ENCODE measurements at places on chromosomes 6 and 20. TPM values are rescaled to one million over a fixed set of nuclear protein-coding genes. Genes with fewer than 3 reads are reported as not detected.
A peak's percentile ranks its signal among the peaks of the same experiment; 100 is the strongest.

DNA sequence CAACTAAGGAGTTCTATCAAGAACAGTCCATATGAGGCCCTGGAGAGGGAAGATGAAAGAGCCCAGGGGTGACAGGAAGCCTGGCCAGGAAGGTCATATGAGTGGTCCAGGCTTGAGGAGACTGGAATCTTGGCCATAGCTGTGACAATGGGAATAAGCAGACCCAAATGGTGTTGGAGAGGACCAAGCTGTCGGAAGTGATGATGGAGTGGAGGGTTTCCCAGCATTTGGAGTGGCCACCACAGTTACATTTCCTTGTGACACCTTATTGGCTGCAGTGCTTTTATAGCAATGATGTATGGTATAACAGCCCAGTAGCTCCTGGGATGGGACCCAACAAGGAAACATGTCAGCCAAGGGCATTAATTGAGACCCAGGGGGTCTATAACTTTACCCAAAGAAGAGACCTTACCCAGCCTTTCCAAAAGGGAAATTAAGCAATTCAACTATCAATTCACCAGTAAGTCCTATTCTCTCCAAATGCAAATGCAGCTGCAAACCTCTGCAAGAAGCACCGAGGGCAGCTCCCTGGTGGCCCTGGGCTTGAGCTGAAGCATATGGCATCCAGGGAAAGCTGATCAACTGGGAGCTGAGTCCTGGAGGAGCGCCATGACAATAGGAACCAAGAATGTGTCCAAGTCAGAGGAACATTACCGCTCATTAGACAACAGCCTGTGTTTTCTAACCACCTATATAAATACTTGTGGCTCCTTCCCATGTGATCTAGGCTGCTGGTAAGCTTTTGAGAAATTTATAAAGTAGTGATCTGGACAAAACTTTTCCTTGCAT is 219.4 kb downstream of the SOD2 start:
- no peaks in the 10 kb centered on the region for H3K4me1 ChIP-seq
- no peak overlapping the region for H3K27ac ChIP-seq
- DNase-seq, result no peak
- H3K4me3 ChIP-seq, result no peak overlapping the region

Gene ZFP57
- total RNA-seq, result not detected

Gene APOM
- not detected for total RNA-seq

Gene RIMS4
- 13.5 TPM for total RNA-seq

Gene CST7
- 10.9 TPM for total RNA-seq

GRCh38 chr6:142551274-142551811 is 249.5 kb downstream of the ADGRG6 start:
- H3K27ac ChIP-seq, result no peak overlapping the region
- no peaks in the 10 kb centered on the region for H3K27me3 ChIP-seq
- H3K36me3 ChIP-seq, result no peaks in the 10 kb centered on the region
- no peaks in the 10 kb centered on the region for H3K4me1 ChIP-seq

DNA sequence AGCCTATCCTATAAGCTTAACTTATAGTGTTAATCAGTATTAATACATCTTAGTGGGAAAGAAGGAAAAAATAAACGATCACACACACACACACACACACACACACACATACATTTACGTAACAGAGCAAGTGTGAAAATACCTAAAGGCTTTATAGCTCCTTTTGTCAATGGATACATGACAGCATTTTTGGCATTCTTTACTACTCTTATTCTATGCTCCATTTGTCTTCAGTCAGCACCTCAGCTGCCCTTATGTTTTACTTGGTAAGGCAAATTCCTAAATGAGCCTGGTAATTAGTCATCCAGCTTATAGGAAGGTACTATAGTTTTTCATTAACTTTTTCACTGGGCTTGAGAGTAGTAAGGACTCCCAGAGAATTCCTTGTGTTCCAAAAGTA is 25.1 kb upstream of the SLC17A3 start:
- H3K27ac ChIP-seq, result no peak overlapping the region
- no peak for DNase-seq
- no peak overlapping the region for H3K4me3 ChIP-seq
- H3K27me3 ChIP-seq, result no peaks in the 10 kb centered on the region
- no peaks in the 10 kb centered on the region for H3K36me3 ChIP-seq

Gene SLC22A1
- 1.6 TPM for total RNA-seq

- no peaks in the 10 kb centered on the region for H3K27me3 ChIP-seq
- no peak overlapping the region for H3K4me3 ChIP-seq
- no peaks in the 10 kb centered on the region for H3K4me1 ChIP-seq
- no peaks in the 10 kb centered on the region for H3K36me3 ChIP-seq
- DNase-seq, result no peak
- no peak overlapping the region for H3K27ac ChIP-seq
These were observed 415.7 kb downstream of the EPM2A start for GRCh38 chr6:145319605-145320004.

DNA sequence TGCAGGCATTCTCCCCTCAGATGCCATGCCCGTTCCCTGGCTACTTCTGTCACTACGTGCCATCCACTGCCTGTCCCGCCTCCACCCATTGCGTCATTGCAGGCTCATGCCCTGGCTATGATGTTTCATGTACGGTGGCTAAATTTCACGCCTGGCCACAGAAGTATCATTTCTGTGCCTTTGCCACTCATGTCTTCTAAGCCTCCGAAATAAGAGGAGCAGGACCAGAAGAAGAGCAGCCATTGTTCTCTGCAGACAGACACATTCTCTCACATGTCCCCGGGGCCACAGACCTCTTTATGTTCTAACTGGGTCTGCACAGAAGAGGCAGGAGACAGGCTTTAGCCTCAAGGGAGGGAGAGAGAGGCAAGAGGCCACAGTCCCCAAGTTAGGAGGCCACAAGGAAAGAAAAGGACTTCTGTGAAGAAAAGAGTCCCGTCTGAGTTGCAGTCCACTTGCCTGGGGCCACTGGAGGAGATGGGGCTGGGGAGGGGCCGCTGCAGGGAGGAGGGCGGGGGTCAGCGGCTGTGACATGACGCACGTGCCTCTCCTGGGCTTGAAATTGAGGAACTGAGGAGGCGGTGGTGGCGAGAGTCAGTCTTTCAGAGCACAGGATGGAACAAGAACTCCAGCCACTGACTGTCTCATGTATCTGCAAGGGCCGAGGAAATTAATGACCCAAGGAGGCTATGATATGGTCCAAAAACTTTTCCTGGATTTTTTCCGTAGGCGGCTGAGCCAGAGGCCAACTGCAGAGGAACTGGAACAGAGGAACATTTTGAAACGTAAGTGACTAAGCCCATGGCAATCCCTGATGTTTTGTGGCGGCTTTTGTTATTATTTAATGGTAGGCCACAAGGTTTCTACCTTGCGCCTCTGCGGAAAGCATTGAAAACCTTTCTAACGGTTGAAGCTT is 55.9 kb downstream of the TBC1D7 start:
- no peak overlapping the region for H3K27ac ChIP-seq
- DNase-seq, result no peak
- H3K4me1 ChIP-seq, result peaks cover 32% of the 10 kb centered on the region
- no peak overlapping the region for H3K4me3 ChIP-seq
- no peaks in the 10 kb centered on the region for H3K27me3 ChIP-seq

- no peak overlapping the region for H3K27ac ChIP-seq
- no peaks in the 10 kb centered on the region for H3K36me3 ChIP-seq
- no peak overlapping the region for H3K4me3 ChIP-seq
These were observed 470.2 kb downstream of the ADGRB3 start for GRCh38 chr6:69105288-69105687.

GRCh38 chr6:98840385-98840784 is 6.0 kb downstream of the POU3F2 start:
- no peaks in the 10 kb centered on the region for H3K36me3 ChIP-seq
- DNase-seq, result no peak
- no peak overlapping the region for H3K4me3 ChIP-seq
- H3K27me3 ChIP-seq, result peaks cover 67% of the 10 kb centered on the region
- H3K27ac ChIP-seq, result no peak overlapping the region

Gene COL19A1
- 0.07 TPM for total RNA-seq

- H3K27me3 ChIP-seq, result no peaks in the 10 kb centered on the region
- peaks cover 5% of the 10 kb centered on the region for H3K36me3 ChIP-seq
- H3K27ac ChIP-seq, result peak overlapping the region; percentile 91
- no peak for DNase-seq
These were observed 1.7 kb downstream of the PPP1R10 start for GRCh38 chr6:30615219-30615957.

GRCh38 chr6:138226700-138227315 is 8.5 kb upstream of the PBOV1 start:
- no peaks in the 10 kb centered on the region for H3K27me3 ChIP-seq
- H3K4me3 ChIP-seq, result no peak overlapping the region
- H3K27ac ChIP-seq, result no peak overlapping the region
- H3K4me1 ChIP-seq, result no peaks in the 10 kb centered on the region
- DNase-seq, result no peak
- no peaks in the 10 kb centered on the region for H3K36me3 ChIP-seq

- no peak for DNase-seq
- H3K27ac ChIP-seq, result no peak overlapping the region
- H3K27me3 ChIP-seq, result no peaks in the 10 kb centered on the region
- H3K4me3 ChIP-seq, result no peak overlapping the region
These were observed 215.0 kb downstream of the ARID1B start for GRCh38 chr6:156992020-156992804.

Gene ARFGEF3
- total RNA-seq, result 1.1 TPM

DNA sequence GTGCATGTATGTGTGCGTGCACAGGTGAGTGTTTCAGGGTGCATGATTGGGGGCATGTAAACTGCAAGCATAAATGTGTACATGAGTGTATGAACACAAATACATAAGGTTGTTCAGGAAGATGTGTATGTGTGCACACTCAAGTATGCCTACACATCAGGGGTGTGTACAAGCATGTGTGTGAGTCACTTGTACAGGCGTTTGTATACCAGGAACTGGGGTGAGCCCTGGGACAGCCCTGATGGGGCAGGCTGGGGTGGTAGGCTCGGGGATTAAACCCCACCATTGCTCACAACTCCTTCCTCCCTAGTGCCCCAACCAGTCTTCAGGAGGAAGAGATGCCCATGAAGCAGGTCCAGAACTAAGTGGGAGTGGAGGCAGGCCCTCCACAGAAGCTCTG is 4.3 kb downstream of the CRIP3 start:
- H3K27ac ChIP-seq, result no peak overlapping the region
- no peaks in the 10 kb centered on the region for H3K36me3 ChIP-seq
- H3K4me1 ChIP-seq, result no peaks in the 10 kb centered on the region
- no peak overlapping the region for H3K4me3 ChIP-seq
- no peak for DNase-seq

Gene BHLHE23
- total RNA-seq, result not detected

DNA sequence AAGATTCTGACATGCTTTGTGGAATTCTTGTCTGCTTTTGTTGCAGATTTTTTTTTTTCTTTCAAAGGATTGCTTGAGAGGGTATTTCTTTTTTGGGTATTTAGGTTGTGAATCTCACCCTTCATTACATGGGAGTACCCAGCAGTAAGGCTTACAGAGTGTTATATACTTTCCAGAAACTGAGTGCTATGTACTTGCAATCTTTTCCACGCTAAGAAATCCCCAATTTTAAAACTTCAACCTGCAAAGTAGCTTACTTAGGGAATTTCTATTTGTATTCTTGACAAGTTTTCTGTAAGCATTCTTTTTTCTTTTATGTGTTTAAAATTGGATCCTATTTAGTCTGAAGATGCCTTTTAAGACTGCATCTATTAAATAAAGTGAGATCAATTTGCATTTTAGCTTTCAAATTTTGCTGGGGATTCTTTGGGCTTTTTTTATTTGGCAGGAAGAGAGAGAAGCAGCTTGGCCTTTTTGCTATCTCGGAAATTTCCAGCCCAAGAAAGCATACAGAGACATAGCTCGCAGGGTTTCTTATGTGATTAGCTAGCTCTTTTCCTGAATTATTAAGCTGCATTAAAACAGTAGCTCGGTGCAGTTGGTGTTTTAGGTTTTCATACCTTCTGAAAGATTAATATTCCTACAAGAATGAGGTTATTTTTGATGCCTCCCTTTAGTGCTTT is 42.6 kb downstream of the KCNS1 start:
- H3K27ac ChIP-seq, result no peak overlapping the region
- no peaks in the 10 kb centered on the region for H3K27me3 ChIP-seq
- H3K36me3 ChIP-seq, result no peaks in the 10 kb centered on the region
- no peak overlapping the region for H3K4me3 ChIP-seq
- no peak for DNase-seq

DNA sequence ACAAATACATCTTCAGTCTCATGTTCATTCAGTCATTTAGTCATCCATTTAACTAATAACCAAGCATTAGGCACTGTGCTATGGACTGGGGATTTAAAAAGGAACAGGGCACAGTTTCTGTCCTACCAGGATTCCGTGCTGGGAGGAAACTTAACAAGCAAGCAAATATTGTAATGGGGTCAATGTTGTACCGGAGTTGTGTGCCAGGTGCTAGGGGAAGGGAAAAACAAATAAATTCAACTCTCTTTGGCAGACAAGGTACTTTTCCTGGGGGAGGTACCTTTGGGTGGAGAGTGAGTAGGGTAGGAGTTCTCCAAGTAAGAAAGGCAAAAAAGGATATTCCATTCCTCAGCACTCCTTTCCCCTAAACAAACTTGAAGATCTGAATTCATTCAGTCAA is 90.3 kb downstream of the OLIG3 start:
- no peak for DNase-seq
- no peaks in the 10 kb centered on the region for H3K4me1 ChIP-seq
- no peaks in the 10 kb centered on the region for H3K36me3 ChIP-seq
- H3K4me3 ChIP-seq, result no peak overlapping the region
- no peak overlapping the region for H3K27ac ChIP-seq

GRCh38 chr6:45428727-45429126 is 51.0 kb upstream of the SUPT3H start:
- H3K27ac ChIP-seq, result no peak overlapping the region
- H3K4me3 ChIP-seq, result no peak overlapping the region
- no peaks in the 10 kb centered on the region for H3K36me3 ChIP-seq
- peaks cover 4% of the 10 kb centered on the region for H3K27me3 ChIP-seq

Gene PI16
- 44.3 TPM for total RNA-seq

Gene TUBB1
- 0.54 TPM for total RNA-seq

DNA sequence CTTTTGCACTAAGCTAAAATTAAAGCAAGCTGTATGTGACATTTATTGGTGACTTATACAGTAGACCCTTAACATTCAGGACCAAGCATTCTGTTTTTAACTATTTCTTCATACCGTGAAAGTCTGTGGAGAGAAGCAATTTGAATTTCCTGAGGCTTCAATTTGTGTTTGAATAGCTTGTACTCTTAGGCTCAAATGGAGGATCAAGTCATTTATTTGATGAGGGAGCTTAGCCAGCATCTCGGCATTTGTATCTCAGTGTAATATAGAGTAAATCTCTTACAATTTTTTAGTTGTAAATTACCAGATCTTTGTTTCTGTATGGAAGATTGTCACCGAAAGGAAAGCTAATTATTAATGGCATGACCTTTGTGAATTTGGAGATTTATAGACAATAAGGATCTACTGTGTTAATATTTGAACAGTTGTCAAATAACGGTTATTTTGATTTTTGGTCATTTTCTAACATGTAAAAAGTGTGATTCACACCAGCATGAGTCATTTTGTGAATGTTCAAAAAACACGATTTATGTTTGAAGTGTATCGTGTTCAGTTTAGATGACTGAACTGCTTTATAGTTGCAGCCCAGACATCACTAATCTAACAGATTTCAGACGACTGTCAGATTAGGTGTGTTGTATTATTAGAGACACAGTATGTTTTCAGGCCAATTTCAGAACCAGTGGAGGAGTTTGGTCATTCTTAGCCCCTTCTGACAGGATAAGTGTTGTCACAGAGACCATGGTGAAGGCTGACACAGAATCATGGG is 332.9 kb downstream of the CDKAL1 start:
- no peaks in the 10 kb centered on the region for H3K27me3 ChIP-seq
- DNase-seq, result no peak
- H3K4me3 ChIP-seq, result no peak overlapping the region
- H3K4me1 ChIP-seq, result no peaks in the 10 kb centered on the region
- H3K36me3 ChIP-seq, result no peaks in the 10 kb centered on the region
